Fibroblast of skin of right biceps (primary cell): ENCODE measurements at places on chromosomes 4 and X.

GRCh38 chr4:123649645-123650391 lies 253.2 kb downstream of the SPRY1 start:
- peak; percentile 81 for DNase-seq

DNA sequence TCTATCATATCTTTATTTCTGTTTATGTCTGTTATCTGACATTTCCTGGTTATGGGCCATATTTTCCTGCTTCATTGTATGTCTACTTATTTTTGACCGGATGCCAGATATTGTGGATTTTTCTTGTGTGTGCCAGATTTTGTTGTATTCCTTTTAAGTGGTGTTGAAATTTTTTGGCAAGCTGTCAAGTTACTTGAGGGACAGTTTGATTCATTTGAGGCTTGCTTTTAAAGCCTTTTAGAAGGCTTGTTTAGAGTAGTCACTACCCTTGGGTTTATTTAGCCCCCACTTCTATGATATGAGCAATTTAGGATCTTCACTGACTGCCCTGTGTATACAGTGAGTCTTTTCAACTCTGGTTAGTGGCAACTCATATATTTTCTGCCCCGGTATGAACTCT lies 29.2 kb upstream of the NPY2R start:
- peak; percentile 2 for DNase-seq

GRCh38 chr4:38090455-38091246 lies 130.5 kb downstream of the PTTG2 start:
- no peak for DNase-seq

- no peak for DNase-seq
Observed at GRCh38 chr4:115871596-115871995, 758.2 kb upstream of the NDST4 start.

GRCh38 chr4:21692241-21692640 lies 256.3 kb downstream of the KCNIP4 start:
- DNase-seq, result no peak

- DNase-seq, result no peak
Observed at GRCh38 chrX:63471004-63471403, 119.9 kb upstream of the SPIN4 start.

- DNase-seq, result no peak
Observed at GRCh38 chrX:127877318-127877717, 174.9 kb downstream of the ACTRT1 start.

- DNase-seq, result no peak
Observed at GRCh38 chr4:952881-953573, 20.3 kb downstream of the DGKQ start.

DNA sequence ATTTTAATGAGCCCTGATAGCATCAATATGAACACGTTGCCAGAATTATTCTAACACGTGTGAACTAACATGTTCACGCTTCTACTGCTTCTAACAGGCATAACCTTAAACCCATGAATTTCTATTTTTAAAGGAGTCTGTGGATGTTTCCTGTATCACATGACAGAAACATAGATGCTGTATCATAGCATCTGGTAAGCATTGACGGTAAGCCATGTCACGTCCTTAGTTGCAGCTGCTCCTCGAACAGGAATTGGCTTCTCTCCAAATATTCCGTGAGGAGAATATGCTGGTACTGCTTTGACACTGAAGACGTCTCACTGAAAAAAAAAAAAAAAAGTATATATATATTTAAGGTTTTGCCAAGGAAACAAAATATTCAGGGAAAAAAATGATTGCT lies 105.1 kb upstream of the MXRA5 start:
- DNase-seq, result peak; percentile 66

- DNase-seq, result no peak
Observed at GRCh38 chr4:87947381-87948160, 27.9 kb upstream of the SPP1 start.

DNA sequence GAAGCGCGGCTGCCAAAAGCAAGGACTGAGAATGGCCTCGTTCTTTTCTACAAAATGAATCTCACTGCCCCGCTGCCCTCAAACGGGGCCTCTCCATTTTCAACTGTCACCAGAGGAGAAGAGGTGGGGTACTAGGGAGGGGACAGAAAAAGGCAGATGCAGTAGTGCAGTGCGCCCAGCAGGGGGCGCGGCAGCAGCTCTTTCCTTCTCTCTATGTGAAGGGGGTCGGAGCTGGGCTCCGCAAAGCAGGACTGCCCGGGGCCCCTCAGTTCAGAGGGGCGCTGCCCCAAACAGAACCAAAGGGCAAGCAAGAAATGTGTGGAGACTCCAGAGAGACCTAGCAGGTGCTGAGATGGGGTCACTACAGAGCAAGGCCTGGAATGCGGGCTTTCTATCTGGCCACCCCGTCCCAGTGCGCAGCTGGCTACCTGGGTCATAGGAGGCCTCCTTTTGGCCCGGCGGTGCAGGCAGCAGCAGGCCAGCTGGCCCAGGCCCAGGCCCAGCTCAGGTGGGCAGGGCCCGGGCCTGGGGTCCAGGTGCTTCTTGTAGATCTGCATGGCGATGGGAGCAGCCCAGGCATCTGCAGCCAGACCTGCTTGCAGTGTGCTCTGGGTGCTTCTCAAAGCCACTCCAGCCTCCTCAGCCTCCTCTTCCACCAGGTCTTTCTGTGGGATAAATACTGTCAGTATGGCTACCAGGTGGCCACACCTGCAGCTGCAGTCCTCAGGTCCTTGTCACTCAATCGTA lies 5.9 kb downstream of the IRAK1 start:
- DNase-seq, result peak; percentile 37

DNA sequence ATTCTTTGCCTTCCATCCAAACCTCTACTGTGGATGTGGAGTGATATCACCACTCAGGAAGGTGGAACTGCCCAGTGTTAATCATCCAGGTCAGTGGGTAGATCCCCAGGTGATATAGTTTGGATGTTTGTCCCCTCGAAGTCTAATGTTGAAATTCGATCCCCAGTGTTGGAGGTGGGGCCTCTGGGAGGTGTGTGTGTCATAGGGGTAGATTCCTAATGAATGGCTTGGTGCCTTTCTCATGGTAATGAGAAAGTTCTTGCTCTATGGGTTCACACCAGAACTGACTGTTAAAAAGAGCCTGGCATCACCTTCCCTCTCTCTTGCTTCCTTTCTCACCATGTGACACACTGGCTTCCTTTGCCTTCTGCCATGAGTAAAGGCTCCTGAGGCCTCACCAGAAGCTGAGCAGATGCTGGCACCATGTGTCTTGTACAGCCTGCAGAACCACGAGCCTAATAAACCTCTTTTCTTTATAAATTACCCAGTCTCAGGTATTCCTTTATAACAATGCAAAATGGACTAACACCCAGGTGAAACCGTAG lies 6.8 kb upstream of the SOWAHB start:
- DNase-seq, result no peak

GRCh38 chr4:151921811-151922210 lies 161.0 kb upstream of the GATB start:
- peak; percentile 59 for DNase-seq

DNA sequence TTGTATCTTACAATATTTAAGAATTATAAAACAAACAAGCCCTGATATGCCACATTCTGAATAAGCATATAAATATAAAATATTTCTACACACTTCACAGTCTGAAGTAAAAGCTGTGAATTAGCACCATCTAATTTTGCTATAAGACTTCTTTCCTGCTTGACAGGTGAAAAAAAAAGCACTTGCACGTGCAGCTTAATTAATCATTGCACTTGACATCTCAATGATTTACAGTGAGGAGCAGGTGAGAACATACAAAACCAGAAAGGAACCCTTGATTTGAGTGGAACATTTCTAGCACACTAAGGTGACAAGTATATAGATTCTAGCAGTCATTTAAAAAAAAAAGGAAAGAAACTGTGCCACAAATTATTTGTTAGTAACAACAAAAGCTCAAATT lies 47.9 kb downstream of the CHIC2 start:
- DNase-seq, result no peak

GRCh38 chr4:69764311-69764710 lies 3.9 kb upstream of the SULT1B1 start:
- DNase-seq, result no peak

DNA sequence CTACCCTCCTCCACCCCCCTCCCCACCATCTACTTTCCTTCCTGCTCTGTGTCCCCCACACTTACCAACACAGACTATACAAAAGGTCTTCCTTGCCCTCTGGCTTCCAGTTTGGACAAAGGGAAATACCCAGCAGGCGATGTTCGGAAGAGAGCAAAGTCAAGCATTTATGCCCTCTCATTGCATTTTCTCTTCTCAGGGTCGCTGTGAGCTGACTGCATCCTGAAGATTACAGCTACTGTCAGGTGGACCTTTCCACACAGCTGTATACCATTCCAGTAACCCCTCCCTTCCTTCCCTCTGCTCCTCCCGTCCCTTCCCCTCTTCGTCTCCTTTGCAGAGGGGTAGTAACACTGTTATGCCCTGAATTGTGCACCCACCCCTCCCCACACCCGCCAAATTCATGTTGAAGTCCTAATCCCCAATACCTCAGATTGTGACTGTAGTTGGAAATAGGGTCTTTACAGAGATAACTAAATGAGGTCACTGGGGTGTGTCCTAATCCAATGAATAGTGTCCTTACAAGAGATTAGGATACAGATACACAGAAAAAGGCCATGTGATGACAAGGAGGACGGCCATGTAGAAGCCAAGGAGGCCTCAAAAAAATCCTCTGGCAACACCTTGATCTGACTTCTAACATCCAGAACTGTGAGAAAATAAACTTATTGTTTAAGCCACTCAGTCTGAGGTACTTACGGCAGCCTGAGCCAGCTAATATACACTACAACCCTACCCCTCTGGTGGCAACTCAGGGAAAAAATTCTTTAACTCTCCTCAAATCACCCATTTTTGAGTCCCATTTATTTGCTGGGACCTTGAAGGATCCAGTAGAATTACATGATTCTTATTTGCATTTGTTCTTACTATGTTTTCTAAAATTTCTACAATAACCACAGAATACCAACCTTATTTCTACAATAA lies 11.7 kb downstream of the MORF4L2 start:
- no peak for DNase-seq

DNA sequence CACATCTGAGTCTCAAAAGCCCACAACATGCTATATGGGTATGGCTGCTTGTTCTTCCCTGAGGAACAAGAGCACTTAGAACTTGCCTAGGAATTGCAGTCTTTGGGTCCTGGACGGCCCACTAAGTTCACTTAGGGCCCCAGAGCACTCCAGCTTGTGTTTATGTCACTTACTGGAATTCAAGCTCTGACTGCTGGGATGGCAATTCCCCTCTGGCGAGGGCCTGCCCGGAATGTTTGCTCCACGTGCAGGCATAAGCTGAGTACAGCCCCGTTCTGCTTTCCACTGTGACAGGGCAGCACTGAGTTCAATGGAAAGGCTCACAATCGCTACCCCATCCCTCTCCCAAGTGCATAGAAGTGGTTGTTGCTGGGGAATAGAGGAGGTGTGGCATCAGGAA lies 25.9 kb upstream of the RASSF6 start:
- no peak for DNase-seq

- no peak for DNase-seq
Observed at GRCh38 chr4:76666944-76667532, 230.9 kb downstream of the SOWAHB start.
